ENCODE measurements at places on chromosomes 2 and 18. TPM values are rescaled to one million over a fixed set of nuclear protein-coding genes. Genes with fewer than 3 reads are reported as not detected.

The UGT1A4 gene
- not detected for total RNA-seq

The NEUROD1 gene
- total RNA-seq = not detected

The MAPK4 gene
- total RNA-seq = not detected

The ALK gene
- total RNA-seq = 0.05 TPM

The LRRC30 gene
- not detected for total RNA-seq

- DNase-seq = no peak
Observed at GRCh38 chr2:36469106-36469477, 113.5 kb downstream of the CRIM1 start.

- DNase-seq = peak; percentile 3
Observed at GRCh38 chr18:77250501-77250925, 865 bp downstream of the GALR1 start.

GRCh38 chr2:37877457-37878315 is 47.4 kb upstream of the RMDN2 start:
- no peak for DNase-seq

DNA sequence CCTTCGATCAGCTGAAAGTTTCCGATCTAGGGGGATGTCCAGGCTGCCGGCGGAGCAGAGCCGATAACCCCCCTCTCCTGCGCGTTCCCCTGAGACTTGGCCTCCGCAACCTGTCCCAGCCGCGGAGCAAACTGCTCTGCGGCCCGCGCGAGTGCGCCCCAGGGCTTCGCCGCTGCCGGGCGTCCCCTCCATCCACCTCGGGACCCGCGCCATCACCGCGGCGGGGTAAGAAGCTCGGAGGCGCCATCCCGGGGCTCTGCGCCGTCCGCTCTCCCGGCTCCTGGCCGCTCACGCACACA is 990 bp upstream of the GDF7 start:
- DNase-seq = no peak

GRCh38 chr2:38146275-38146906 is 70.4 kb upstream of the CYP1B1 start:
- no peak for DNase-seq

DNA sequence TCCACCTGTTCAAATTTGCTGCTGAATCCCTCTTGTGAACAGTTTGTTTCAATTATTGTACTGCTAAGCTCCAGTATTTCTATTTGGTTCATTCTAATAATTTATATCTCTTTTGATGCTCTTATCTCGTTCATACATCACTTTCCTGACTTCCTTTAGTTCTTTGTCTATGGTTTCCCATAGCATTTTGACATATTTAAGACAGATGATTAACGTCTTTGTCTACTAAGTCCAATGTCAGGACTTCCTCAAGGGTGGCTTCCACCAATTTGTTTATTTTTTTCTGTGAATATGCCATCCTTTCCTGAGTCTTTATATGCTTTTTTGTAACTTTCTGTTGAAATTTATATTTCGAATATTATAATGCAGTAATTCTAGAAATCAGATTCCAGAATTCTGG is 9.6 kb downstream of the PIGN start:
- DNase-seq = no peak

- DNase-seq = no peak
Observed at GRCh38 chr2:200667413-200667812, 81.6 kb downstream of the AOX1 start.

- DNase-seq = no peak
Observed at GRCh38 chr2:29966266-29966665, 44.9 kb upstream of the ALK start.

- no peak for DNase-seq
Observed at GRCh38 chr2:39837856-39838453, 58.9 kb upstream of the THUMPD2 start.

DNA sequence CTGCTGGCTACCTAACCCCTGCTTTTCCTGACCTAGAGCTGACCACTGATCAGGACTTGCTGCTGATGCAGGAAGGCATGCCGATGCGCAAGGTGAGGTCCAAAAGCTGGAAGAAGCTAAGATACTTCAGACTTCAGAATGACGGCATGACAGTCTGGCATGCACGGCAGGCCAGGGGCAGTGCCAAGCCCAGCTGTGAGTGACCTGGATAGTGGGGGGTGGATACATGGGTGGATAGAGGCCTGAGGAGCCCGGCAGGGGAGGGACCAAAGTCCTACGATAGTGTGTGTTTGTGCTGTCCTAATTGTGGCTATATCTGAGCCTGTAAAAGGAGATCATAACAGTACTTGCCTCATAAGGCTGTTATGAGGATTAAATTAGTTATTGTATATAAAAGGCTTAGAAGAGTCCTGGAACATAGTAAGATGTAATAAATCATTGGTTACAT is 8.2 kb downstream of the PLCD4 start:
- DNase-seq = no peak

- no peak for DNase-seq
Observed at GRCh38 chr2:73036766-73037165, 34.7 kb downstream of the SFXN5 start.

DNA sequence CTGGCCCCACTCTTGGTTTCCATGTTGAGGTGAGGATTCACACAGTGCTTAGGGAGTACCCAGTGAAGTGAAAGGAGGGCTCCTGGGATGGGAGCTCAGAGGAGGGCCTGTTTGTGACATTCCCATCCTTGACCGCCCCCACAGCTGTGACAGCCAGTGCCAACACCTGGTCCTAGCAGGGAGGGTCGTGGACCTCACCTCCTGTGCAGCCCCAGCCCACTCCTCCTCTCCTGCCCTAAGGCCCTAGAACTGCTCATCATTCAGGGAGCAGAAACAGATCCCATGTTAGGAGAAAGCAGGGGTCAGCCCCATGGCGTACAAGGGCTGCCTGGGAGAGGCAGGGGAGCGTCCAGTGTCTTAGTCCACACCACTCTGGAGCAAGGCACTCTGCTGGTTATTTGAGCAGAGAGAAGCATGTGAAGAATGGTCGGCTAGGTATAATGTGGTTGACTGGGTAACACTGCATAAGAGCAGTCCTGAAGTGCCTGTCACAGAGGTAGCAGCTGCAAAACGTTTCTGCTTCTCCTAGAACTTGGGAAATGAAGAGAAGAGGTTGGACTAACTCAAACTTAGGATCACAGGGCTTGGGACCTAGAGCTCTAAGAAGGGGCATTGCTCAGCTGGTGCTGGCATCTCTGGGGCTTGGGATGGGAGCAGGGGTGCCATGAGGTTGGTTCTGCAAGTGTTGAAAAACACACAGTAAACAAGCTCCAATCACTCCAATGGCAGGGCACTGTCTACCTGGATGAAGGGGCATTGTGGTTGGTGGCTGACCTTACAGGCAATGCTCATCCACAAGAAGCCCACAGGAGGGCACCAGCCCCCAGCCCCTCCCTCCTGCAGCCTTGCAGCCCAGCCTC is 55.6 kb downstream of the FAM168B start:
- no peak for DNase-seq

DNA sequence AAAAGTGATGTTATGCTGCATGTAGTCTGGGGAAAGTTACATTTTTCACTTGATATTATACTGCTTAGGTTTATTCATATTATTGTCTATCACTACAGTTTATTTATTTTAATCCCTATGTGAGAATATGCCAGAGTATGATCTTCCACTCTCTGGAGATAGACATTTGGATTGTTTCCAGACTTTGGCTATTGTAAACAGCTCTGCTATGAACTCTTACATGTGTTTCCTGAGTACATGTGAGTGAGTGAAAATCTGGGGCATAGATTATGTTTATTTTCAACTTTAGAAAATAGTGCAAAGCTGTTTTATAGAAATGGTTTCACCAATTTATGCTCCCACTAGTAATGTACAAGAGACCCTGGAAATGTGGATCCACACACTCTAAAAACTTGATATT is 49.0 kb upstream of the EPAS1 start:
- DNase-seq = no peak

GRCh38 chr18:3648200-3648599 is 198.2 kb downstream of the TGIF1 start:
- no peak for DNase-seq
